ENCODE measurements at places on chromosomes 3 and 15.

DNA sequence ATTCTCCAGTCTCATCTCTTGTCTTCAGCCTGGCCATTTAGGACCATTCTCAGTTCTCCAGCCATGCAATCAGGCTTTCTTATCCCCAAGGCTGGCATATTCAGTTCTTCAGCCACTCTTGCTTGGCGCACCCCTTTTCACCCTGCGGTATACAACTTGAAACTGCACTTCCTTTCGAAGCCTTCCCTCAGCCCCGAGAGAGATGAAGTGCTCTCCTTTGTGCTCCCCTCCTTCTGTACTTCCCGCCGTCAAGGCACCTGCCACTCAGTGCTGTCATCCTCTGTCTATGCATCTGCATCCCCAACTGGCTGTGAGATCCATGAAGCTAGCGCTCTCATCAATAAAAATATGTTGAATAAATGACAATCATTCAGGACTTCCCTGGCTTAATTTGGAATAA is 45.7 kb downstream of the MORC1 start:
- DNase-seq, result no peak

DNA sequence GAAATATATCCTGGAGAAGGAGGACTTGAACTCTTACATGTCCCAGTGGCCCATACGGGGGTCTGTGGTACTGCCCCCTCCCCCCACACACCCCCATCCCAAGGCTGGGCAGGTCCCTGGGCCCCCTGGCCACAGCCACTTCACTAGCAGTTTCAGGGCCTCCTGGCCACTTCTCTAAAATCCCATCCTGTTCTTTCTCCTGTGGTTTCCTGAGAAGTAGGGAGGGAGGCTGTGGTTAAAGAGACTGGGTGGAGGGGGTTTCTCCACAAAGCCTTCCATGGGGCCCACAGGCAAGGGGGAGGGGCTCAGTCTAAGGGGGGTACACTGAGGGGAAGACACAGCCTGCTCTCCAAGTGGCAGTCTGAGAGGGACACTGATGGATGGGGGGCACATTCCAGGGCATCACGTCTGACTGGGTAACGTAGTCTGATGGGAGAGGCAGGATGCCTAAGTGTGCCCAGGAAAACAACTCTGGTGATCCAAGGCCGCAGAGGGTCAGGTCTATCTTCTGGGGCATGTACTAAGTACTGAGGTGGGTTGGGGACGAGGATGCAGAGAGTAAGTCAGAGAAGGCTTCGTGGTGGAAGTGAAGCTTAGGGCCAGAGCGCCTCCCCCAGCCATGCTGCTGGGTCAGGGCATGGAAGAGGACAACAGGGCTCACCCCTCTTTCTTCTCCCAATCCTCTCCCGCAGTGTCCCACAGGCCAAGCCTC is 48.0 kb upstream of the C15orf39 start:
- DNase-seq, result no peak

DNA sequence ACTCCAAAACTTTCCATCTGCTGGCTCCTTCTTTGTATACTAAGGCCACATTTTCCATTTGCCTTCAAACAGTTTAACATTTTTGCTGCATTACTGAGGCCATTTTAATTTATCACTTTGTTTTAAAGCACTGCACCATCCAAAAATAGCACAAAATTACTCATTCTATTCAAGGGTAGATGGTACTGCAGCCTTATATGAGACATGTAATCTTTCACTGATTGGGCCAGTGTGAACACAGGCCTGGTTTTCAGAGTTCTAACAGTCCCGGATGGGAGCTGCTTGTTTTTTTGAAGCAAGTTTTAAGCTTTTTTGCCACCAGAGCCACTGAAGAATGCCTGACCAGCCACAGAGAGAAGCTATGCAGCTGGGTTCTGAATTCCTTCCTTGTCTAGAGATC is 172.3 kb upstream of the TSC22D2 start:
- no peak for DNase-seq

DNA sequence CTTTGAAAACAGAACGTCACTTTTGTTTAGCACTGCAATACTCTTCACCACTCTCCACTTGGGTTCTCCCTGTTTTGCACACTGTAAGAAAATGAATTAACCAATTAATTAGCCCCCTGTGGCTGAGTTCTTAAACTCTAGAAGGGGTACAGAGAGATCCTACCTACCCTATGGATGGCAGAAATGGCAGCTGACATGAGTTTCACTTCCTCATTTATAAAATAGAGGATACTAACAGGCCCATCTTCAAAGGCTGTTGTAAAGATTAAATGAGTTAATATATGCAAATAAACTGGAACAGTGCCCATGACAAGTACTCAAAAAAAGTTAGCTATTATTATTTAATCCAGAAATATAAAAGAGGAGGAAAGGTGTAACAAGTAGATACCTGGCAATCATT is 36.9 kb downstream of the SUCLG2 start:
- DNase-seq, result no peak

- no peak for DNase-seq
Measured at GRCh38 chr3:83581546-83581945, 1377.2 kb upstream of the CADM2 start.

All from stimulated activated CD8-positive, alpha-beta memory T cell treated with anti-CD3 and anti-CD28 coated beads, Interleukin-4, amount 100 ng/mL, for 24 hours (primary cell).